ENCODE measurements at places on chromosomes 2 and 18. TPM values are rescaled to one million over a fixed set of nuclear protein-coding genes. Genes with fewer than 3 reads are reported as not detected.

GRCh38 chr2:151265991-151266390 lies 4.3 kb upstream of the RBM43 start:
- DNase-seq, result no peak

DNA sequence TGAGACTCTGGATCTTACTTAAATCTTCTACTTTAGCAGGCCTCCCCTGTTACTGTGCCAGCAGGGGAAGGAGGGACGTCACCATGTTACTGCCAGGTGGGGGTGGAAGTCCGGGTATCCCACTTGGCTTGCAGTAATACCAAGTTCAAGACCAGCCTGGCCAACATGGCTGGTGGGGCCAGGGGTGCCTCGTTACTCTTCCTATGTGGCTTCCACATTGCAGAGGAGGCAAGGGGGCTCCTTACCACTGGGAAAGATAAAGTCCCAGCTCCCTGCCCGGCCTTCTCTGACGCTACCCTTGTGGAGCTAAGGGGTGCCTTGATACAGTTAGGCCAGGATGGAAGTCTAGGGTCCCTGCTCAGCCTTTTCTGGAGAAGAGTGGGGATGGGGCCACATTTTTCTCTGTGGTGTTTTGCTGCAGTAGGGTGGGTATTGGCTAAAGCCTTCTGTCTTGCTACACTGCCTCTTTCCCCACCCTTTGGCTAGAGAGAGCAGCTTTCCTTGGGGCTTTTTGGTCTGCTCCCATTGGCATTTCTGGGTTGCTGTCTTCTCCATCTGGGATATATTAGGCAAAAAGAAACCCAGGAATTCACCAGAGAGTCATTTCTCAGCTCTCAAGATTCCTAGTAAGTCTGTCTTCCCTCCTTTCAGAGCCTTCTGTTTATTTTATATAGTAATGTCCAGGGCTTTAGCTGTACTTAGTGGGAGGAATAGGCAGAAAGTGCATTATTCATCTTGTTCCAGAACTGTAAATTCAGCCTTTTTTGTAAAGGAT lies 21.9 kb downstream of the ELMOD3 start:
- DNase-seq, result no peak

SOWAHC gene
- polyA plus RNA-seq, result 17.3 TPM

DNA sequence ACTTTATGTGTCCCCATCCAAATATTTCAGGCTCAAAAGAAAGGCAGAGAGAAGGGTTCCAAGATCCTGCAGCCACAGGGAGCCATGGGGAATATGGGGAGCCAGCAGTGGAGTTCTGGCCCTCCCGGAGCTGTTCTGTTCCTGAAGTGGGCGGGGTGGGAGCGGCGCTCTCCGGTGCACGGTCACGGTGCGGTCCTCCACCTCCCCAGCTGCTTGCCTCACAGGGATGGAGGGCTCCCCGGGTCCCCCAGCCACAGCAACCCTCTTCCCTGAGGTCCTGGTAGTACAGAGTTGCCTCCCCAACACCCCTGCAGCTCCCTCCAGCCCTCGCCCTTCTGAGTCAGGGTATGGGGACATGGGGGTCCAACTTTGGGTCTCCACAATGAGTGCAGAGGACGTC lies 26.2 kb upstream of the SNED1 start:
- no peak for DNase-seq

OR6B2 gene
- not detected for polyA plus RNA-seq

IL36RN gene
- polyA plus RNA-seq, result not detected

ALKAL2 gene
- 8.1 TPM for polyA plus RNA-seq

TMEM247 gene
- not detected for polyA plus RNA-seq

GATA6 gene
- 8.4 TPM for polyA plus RNA-seq

DNA sequence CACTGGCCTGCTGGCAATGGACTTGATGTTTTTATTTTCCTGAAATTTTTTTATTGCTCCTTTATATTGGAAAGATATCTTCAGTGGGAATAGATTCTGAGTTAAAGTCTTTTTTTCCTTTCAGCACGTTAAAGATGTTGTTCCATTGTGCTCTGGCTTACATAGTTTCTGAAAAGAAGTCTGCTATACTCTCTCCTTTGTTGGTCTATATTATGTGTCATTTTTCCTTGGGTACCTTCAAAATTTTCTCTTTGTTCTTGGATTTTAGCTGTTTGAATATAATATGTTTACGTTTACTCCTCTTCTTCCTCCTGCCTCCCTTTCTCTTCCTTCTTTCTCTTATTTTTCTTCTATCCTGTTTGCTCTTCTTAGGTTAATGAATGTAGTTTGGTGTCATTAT lies 105.5 kb downstream of the CAPN13 start:
- DNase-seq, result no peak

SPHKAP gene
- polyA plus RNA-seq, result 1.7 TPM

DNA sequence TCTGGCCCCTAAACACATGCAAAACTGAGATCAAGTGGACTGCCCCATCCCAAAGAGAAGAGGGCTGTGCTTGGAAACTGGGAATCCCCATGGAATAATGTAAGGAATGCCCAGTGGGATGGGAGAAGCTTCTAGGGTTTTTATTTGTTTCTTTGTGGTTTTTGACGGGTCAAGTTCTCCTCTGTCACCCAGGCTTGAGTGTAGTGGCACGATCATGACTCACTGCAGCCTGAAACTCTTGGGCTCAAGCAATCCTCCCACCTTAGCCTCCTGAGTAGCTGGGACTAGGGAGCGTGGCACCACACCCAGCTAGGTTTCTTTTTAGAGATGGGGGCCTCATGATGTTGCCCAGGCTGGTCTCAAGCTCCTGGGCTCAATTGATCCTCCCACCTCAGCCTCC lies 101.7 kb upstream of the ZSWIM2 start:
- DNase-seq, result no peak

GRCh38 chr2:128686497-128686859 lies 367.8 kb upstream of the HS6ST1 start:
- DNase-seq, result no peak

- DNase-seq, result no peak
Observed at GRCh38 chr2:25817630-25818029, 60.7 kb downstream of the ASXL2 start.

GRCh38 chr2:20052861-20053281 lies 1.4 kb upstream of the LAPTM4A start:
- DNase-seq, result no peak

STAMBP gene
- polyA plus RNA-seq, result 67.7 TPM

UGT1A3 gene
- not detected for polyA plus RNA-seq

KCNF1 gene
- 0.77 TPM for polyA plus RNA-seq

GKN1 gene
- polyA plus RNA-seq, result not detected

DNA sequence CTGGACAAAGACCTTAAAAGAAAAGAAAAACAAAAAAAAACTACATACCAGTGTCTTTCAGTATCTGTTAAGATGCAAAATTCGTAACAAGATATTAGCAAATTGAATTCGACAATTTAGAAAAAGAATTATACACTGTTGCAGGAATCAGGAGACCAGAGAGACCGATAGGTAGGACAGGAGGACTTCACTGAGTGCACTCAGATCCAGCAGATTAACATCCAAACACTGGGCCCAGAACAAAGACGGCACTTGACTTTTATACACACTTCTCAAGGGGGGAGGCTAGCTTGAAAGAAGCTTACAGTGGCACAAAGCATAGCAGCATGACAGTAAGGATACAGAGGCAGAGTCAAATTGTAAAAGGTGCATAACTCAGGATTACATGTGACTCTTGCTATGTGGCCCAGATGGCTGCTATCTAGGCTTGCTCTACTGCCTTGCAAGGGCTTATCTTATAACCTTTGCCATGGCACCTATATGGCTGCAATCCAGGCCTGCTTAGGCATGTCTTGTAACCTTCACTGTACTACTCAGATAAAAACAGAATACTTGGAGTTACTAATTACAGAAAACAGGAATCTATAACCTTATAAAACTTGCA lies 507.3 kb upstream of the LRRTM4 start:
- DNase-seq, result no peak

- no peak for DNase-seq
Observed at GRCh38 chr2:203894262-203894661, 26.7 kb downstream of the CTLA4 start.

- no peak for DNase-seq
Observed at GRCh38 chr2:201661366-201661765, 18.1 kb upstream of the TMEM237 start.

- no peak for DNase-seq
Observed at GRCh38 chr18:2854875-2855274, 8.1 kb downstream of the EMILIN2 start.

SATB2 gene
- polyA plus RNA-seq, result 16.5 TPM

DNA sequence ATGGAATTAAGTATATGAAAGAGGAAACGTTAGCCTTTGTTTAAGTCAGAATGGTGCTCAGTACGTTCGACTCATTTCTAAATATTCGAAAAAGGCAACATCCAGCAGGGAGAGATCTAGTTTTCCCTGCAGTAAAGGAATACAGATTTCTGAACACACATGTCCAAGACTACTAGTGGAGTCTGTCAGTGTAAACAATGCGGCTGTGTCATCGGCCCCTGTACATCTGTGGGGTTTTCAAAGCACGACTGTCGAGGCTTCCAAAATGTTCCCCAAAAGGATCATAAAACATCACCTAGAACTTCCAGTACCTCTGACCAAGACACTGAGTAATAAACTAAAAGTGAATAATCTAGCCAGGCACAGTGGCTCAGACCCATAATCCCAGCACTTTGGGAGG lies 112.8 kb downstream of the ZNF516 start:
- DNase-seq, result no peak

DNA sequence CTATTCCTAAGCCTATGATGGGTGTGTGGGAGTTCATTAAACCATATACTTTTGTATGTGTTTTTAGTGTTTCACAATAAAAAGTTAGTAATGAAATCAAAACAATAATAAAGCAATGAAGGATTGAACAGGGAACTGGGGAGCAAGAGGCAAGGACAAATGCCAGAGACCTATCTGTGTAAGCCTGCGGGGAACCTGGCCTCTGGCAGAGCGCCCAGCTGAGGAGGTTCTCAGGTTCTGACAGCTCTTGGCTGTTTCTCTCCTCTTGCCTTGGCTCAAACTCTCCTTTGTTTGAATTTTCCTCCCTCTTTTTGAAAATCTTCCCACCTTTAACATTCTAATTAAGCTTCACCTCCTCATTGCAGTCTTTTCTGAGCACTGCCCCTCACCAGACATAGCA lies 200.0 kb upstream of the NCKAP5 start:
- no peak for DNase-seq

DNA sequence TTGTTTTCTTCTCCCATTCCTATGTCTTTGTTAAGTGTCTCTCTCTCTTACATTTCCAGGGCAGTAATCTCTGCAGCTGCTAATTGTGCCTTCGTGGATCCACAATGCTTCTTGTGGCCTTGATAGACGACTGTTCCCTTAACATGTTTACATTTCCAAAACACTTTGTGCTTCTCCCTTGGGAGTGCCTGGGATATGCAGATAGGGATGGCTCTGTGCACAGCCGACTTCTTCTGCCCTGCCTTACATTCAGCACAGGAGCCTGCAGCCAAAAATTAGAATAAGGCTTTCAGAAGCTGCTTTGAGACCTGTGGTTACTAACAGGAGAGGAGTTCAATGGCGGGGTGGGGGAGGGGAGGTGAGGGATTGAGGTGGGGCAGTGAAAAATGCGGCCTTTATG lies 328.9 kb downstream of the TDRD15 start:
- no peak for DNase-seq

DNA sequence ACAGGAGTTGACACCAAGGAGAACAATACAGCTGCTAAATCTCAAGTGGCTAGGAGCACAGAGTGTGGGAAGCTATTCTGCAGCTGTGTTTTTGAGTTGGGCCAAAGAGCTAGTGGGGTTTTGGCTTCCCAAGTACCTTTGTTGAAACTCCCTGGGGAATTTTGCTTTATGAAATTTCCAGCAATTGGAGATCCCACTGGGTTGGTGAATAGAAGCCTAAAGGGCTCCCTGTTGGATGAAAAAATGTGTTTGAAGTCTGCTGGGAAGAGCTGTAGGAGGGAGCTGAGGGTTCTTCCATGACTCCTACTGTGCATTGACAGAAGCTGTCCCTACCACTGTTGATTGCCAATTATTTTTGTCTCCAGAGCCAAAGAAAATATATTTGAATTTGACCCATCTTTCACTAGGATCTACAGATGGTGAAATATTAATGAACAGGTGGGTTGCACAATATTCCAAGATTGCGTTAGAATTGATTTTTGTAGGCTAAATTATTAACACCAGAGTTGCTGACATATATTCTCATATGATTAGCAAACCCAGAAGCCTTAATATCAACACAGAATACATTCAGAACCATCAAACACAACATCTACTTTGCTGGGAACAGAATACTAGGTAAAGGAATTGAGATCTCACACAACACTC lies 95.4 kb upstream of the CYP1B1 start:
- DNase-seq, result no peak

DNA sequence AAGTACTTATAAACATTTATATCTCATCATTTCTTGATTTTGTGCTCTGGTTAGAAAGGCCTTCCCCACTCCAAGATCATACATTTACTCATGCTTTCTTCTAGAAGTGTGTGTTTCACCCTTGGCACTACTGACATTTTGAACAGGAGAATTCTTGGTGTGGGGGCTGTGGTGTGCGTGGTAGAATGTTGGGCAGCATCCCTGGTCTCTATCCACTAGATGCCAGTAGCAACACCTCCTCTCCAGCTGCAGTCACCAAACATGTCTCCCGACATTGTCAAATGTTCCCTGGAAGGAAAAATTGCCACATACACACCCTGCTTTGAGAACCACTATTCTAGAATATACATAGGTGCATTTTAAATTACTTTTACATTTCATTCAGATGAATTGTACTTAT lies 8.7 kb upstream of the TGIF1 start:
- DNase-seq, result no peak

DNA sequence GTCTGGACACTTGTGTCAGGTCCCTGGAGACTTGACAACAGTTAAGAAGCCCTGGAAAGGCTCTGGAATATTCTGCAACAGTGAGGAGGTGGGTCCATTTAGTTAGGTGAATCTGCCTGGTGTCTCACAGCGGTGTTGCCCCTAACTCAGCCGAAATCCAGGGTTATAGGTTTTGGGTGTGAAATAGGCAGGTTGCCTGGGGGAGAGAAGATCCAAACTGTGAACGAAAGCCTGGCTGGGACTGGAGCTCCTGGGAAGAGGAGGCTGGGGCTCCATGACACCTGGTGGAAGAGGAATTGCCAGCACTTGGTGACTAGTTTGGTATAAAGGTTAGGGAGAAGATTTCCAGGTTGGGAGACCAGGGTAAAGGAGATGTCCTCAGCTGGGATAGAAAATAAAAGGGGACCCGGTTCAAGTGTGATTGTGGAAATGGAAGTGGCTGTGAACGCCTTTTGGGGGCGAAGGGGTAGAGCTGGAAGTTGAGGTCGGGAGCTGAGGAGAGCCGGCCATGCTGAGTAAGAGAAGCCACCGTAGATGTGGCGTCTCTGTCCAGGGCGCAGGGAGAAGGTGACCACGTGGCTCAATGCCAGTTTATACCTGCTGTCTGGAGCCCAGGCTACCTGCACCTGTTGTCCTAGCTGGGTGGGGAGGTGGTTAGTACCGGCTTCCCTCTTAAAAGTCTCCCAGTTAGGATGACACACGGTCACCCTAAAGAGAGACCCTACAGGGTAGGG lies 3.0 kb upstream of the GAREM2 start:
- DNase-seq, result no peak

AMER3 gene
- 0.03 TPM for polyA plus RNA-seq

DNA sequence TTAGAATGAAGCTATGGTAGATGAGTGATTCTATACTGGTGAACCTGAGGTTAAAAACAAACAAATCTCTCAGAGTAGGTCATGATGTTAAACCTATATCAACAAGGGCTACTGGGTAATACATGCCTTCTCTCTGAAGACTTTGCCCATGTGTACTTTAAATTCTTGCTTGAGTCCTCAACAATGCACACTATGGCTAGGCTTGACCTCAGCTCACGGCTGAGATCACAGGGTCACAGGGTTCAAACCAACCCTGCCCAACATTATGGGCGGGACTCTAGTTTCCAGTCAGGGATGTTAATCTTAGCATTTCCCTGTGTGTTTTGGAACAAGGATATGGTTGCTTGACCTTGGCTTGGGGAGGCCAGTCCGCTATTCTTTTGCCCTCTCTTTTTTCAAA lies 7.7 kb downstream of the CD28 start:
- DNase-seq, result no peak

Measured in left renal pelvis (tissue), 4 donors.